Thoracic aorta (tissue), 2 donors: ENCODE measurements at places on chromosomes 1 and 21.

DNA sequence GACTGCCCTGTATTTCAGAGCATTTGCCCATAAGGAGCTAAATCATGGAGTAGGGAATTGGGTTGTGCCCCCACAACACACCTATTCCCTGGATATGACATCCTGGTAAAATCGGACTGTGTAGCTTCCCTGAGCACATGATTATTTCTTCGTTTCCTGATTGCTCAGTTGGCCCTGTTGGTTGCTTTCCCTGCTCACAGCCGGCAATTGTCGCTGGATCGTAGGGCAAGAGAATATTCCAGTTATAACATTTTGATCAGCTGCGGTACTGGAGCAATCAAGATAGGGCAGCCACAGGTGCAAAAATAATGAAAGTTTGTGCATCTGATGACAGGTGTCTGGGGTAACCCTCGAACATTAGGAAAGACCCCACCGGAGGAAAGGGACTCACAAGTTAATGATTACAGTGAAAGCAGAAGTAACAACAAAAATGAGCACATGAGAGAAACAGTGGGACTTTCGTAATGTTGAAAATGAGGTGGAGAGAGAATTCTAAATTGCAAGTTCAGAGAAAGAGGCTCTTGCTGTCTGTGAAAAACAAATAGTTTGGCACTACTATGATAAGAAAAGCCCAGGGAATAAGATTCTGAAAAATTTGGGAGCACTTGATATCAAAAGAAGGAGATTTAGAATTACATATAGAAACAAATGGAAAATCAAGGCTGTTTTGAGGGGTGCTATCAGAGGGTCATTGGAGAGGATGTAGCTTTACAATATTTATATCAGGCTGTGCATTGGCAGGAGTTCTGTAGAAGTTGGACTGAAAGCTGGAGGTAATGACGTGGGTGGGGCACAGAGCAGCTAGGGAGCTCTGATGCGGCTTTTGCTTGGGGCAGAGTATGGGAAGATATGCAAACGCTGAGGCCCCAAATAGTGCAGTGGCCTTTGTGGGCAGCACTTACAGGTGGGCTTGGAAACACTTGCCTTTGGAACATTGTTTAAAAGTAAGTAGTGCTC lies at the start of gene MAB21L3:
MAB21L3 (plus strand) TSS at position 833 of the 957 bp plus-strand sequence. CDS start 1,217 bp downstream, outside the sequence.
- DNase-seq, result no peak

GRCh38 chr1:31230378-31230777 lies 9.3 kb downstream of the NKAIN1 start:
- DNase-seq, result no peak

- DNase-seq, result no peak
Observed at GRCh38 chr1:67777016-67777415, 56.3 kb downstream of the GNG12 start.

GRCh38 chr1:104406728-104407127 lies 657.0 kb downstream of the AMY1C start:
- DNase-seq, result no peak

DNA sequence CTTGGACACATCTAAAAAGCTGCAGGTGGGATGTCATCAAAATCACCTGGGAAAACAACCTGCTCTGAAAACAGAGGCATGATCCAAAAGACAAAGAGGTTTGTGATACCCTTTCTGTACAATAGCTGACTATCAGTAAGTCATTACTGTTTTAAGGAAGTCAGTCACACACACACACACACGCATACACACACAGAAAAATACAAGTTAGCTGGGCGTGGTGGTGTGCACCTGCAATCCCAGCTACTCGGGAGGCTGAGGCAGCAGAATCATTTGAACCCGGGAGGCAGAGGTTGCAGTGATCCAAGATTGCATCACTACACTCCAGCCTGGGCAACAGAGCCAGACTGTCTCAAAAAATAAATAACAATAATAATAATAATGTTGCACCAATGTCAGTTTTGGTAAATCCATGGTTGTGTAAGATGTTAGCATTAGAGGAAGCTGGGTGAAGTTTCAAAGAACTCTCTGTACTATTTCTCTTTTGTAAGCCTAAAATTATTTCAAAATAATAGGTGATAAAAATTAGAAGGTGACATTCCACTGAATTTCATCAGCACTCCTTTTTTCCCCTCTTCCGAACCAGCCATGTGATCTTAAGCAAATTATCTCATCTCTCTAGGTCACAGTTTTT lies 9.9 kb upstream of the HLCS start:
- no peak for DNase-seq

GRCh38 chr1:24373710-24374109 lies 39.9 kb downstream of the STPG1 start:
- no peak for DNase-seq

DNA sequence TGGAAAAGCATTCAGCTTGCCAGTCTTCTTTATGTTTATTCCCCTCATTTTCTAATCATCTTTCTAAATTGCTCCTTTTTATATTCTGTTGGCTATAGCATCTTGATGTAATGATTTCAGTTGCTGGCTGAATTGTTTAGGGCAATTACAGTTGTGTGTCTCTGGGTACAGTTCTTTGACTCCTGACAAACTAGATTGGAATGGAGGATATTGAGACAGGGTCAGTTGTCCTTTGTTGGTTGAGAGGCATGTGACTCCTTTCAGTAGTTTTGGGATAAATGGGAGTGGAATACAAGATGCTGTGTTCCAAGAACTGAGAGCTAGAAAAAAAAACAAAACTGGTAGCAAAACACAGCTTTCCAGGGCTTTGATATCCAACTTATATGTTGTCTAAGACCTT lies 1.5 kb downstream of the CENPF start:
- DNase-seq, result no peak

- DNase-seq, result no peak
Observed at GRCh38 chr1:220001095-220001501, 45.2 kb downstream of the EPRS1 start.

- no peak for DNase-seq
Observed at GRCh38 chr21:44529503-44530125, 10.4 kb downstream of the KRTAP10-1 start.

GRCh38 chr1:100835866-100836842 lies 58.5 kb downstream of the EXTL2 start:
- DNase-seq, result no peak

DNA sequence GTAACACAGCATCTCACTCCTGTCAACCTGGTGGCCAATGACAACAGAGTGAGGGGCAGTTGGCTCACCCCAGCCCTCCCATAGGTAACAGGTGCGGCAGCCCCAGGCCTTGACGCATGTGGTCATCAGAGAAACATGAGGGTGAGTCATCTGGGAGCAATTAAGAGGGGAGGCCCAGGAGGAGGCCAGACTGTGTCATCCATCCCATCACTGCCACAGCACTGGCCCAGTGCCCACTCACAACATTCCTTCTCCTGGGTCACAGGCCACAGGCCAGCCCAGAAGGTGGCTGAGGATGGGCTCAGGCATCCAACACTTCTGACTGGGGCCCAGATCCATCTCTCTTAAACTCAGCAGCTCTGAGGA lies 17.1 kb downstream of the TEX35 start:
- no peak for DNase-seq

DNA sequence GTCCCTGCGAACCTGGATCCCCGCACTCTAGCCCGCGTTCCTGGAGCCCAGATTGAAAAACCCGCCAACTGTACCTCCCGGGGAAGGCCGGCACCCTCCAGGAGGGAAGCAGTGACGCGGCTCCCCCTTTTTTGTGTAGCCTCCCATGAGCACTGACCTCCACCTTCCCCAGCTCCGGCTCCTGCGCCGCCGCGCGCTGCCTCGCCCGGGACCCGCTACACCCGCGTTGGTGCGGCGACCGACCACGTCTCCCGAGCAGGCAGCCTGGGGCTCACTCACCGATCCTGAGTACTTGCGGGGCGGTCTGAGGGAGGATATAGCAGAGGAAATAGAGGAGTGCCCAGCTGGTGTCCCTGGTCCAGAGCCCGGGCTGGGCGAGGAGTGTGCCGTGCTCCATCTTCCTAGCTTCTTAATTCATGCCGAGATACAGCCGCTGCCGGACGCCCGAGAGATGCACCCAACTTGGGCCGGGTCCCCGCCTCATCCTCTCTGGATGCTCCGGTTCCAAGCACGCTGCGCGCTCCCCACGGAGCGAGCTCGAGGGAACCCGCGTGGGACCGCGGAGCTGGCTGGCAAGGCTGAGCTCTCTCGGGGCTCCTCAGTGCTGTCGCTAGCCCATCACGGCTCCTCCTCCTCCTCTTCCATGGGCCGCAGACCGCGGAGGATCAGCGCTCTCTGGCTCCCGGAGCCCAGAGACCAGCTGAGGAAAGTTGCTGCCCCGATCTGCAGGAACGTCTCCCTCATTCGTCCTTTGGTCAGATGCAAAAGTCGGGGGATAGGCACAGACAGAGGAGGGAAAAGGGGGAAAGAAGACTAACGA lies 482 bp downstream of the GRIK1 start:
- DNase-seq, result no peak

DNA sequence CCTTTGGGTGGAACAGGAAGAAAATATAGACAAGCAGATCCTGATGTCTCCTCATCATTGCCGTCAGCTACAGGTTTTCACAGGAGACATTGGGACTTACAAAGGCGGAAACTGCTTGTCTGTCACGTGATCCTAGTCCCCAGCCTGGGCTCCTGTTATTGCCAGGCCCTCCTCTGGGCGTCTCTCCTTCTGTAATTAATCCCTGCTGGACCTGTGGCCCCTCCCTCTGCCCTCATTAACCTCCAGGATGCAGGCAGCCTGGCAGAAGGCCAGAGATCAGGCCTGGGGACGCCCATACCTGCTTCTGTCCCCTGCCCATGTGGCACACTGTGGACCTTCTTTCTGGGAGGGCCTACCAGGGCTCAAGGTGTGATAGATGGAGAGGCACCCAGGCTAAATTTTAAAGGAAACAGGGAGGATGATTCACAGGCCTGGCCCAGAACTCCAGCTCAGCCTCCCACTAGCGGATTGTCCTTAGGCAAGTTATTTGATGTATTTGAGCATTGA lies 2.4 kb downstream of the S100A5 start:
- DNase-seq, result no peak

- DNase-seq, result no peak
Observed at GRCh38 chr1:22976461-22977243, 4.0 kb upstream of the LACTBL1 start.

DNA sequence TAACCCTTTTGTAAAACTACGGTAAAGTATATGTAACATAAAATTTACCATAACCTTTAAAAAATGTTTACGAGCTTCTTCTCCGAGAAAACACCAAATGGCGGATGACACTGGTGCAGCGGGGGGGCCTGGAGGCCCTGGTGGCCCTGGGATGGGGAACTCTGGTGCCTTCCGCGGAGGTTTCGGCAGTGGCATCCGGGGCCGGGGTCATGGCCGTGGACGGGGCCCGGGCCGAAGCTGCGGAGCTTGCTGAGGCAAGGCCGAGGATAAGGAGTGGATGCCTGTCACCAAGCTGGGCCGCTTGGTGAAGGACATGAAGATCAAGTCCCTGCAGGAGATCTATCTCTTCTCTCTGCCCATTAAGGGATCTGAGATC lies 7.5 kb downstream of the MFSD2A start:
- no peak for DNase-seq

GRCh38 chr1:66351913-66352312 lies 182.0 kb upstream of the SGIP1 start:
- no peak for DNase-seq

DNA sequence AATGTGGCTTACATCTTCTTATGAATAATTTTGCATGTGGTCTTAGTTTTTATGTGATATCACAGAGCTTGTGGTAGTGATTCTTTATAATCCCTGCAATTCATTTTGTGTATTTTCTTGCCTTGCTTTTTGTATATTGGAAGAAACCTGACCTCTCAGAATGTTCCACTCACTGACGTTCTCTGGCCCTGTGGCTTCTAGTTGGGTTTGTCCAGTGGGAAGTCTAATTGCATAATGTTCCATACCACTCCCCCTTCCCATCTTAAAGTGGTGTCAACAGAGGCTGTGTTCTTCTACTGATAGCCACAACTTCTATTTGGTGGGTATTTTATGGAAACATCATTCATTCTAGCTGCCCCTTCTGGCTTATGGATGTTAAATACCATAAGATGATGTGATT lies 225.3 kb downstream of the BACH1 start:
- DNase-seq, result no peak

DNA sequence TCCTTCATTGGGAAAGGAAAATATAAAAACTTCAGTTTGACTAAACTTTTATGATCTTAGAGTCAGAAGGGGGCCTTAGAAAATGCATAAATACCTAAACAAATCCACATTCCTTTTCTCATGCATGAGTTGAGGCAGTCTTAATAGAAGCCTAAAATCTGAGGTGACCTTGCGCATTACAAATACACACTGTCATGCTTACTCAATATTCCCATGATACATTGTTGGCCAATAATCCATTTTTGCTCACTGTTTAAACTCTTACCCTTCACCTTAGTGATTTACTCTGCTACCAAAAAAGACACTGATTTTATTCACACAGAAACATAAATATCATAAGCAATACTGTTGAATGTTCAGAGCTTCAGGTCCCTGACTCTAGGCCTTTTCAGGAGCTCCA lies 19.1 kb upstream of the TMCO1 start:
- DNase-seq, result no peak

DNA sequence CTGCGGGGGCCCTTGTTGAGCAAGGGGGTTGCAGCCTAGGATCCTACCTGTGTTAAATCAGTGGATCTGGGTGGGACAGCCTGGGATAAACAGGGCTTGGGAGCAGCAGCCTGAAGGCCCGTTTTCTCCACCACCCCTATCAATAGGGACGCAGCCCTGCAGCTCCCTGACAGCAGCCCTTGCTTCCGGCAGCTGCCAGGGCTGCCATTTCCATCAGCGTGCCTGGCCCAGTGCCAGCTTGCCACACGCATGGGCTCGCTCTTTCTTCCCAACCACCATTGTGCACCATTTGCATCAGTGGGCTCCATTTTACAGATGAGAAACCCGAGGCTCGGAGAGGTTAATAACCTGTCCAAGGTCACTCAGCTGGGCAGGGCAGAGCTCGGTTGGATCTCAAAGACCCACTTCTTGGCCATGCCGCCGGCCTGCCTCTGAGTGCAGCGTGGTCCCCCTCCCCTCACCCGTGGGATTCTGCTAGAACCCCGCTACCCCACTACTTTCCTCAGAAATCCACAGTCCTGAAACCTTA lies 3.8 kb downstream of the WNT4 start:
- DNase-seq, result no peak

DNA sequence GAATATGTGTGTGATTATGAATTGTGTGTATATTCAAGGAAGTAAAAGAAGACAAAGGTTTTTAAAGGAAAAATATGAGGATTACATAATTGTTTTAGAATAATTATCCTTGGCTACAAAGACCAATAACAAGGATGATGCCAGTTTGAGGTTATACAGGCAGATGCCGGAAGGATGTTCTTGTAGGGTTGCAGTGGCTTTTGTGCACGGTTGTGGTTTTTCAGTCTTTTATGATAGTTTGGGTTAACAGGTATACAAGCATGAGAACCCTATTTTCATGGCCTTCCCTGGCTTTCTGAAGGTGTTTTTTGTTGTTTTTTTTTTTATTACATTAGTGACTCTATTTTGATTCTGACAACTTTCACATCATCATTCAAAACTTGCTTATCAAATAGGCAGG lies 4.9 kb downstream of the CR2 start:
- DNase-seq, result no peak

DNA sequence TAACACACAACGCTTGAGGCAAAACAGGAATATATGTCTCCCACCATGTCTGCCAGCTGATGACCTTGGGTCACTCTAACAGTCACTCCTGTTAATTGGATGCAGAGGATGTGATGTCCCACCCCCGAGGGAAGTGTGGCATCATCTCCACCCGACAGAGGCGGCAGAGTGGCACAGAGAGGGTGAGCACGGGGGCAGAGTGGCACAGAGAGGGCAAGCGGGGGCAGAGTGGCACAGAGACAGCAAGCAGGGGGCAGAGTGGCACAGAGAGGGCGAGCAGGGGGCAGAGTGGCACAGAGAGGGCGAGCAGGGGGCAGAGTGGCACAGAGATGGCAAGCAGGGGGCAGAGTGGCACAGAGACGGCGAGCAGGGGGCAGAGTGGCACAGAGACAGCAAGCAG lies 44.3 kb downstream of the DISP3 start:
- no peak for DNase-seq

GRCh38 chr1:231315887-231316286 lies 21.8 kb downstream of the EXOC8 start:
- no peak for DNase-seq
